Ureter (tissue), 1 donor: ENCODE measurements at places on chromosomes 5 and 9. TPM values are rescaled to one million over a fixed set of nuclear protein-coding genes. Genes with fewer than 3 reads are reported as not detected.

DNA sequence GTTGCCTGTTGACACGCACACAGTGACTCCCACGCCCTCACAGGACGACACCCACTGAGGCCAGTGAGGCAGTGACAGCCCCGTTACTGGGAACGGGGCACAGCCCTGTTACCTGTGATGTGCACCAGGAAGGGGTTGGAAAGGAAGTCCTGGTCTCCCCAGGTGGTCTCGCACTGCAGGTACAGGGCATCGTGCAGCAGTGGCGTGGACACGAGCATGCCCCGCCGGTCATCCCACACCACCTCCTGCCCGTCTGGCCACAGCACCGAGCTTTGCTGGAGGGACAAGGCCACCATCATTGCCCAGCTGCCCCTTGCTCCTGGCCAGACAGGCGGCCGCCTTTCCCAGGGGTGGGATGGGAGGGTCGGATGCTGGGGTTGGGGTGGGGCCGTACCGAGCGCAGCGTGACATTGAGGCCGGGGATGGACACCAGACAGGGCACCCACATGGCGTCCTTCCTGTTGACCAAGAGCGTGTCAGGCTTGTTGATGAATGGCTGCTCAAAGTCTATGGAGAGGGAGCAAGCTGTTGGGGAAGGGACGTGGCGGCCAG, 19.5 kb downstream of the FLT4 start:
- DNase-seq: no peak

GRCh38 chr5:95520206-95520605, 34.6 kb downstream of the SKIC3 start:
- DNase-seq: no peak

DNA sequence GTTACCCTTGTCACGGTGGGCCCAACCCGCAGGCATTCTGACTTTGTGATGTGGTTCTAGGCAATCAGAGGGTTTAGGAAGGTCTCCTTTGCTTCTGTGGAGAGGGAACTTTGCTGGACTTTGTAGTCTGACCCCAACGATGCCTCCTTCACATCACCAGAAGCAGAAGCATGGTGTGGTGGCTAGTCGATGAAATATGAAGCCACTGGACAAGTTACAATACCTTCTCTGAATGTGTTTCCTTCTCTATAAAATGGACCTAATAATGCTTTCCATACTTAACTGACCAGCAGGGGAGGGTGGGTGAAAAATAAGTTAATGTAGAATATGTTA, 607 bp downstream of the SPEF2 start:
- DNase-seq: no peak

DNA sequence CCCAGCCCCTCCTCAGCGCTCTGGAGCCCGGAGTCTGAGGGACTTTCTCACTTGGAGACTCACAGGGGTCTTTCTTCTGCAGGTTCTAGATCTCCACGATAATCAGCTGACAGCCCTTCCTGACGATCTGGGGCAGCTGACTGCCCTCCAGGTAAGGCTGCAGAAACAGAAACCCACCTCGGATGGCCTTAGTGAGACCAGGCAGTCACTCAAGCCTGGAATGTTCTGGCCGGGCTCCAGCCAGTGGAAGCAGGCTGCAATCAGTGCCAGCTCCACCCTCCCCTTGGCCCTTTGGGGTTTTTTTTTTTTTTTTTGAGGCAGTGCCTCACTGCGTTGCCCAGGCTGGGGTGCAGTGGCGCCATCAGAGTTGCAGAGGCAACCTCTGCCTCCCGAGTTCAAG, 7.6 kb downstream of the LRSAM1 start:
- no peak for DNase-seq

DNA sequence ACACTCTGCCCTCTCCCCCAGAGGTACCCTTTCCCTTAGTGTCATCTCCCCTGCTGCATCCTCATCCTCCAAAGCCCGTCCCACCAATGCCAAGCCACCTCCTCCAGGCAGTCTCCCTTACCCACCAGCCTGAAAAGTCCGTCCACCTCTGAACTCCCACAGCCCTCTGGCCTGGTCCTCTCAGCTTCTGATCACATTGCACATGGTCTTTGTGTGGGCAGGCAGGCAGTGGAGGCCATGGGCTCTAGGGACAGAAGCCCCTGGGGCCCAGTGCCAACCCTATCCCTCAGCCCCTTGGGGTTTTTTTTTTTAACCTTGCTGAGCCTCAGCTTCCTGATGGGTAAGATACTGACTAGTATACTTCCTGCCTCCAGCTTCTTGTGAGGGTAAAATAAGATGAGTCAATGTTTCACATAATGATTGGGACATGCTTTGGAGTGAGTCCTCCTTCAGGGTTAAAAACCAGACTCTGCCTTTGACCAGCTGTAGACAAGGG, 19.4 kb downstream of the CSF1R start:
- DNase-seq: no peak

The EGR1 gene
- 41.6 TPM for total RNA-seq

- DNase-seq: no peak
Observed at GRCh38 chr5:82072138-82072537, 100.3 kb downstream of the ATG10 start.
